Activated effector memory CD4-positive, alpha-beta T cell treated with anti-CD3 and anti-CD28 coated beads, Interleukin-2, amount 50 U/mL, for 16 hours (primary cell): ENCODE measurements at places on chromosomes 12 and 14.

DNA sequence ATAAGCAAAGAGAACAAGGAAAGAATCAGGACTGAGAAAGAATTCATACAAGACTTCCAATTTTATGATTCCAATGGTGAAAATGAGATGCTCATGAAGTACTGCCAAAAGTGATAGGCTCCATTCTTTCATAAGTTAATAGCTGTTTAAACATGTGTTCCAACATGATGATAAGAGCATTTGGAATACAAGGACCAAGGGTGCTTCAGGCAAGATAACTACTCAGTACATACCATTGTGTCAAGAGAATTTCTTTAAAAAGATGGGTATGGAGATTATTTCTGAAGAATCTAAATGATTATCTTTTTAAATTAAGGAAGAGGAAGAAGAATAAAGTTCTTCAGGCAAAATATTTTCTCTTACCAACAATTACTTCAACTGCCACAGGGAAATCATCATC is 258.1 kb downstream of the MED13L start:
- no peak for DNase-seq

DNA sequence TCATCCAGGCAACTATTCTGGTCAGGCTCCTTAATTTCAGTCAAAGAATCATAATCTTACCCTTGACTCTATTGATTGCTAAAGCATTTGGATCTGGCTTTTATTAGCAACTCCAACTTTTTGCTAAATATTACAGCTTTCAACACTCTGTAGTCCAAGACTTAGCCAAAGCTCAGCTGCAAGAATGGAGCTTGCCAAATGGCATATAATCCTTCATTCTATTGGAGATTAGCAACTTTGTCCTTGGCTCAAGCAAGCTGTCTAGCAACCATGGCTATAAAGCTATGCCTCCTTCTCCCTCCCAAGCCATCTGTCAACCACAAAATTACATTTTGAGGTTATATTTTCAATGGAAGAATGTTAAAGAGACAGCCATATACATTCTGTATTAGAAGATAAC is 23.1 kb upstream of the NID2 start:
- no peak for DNase-seq

DNA sequence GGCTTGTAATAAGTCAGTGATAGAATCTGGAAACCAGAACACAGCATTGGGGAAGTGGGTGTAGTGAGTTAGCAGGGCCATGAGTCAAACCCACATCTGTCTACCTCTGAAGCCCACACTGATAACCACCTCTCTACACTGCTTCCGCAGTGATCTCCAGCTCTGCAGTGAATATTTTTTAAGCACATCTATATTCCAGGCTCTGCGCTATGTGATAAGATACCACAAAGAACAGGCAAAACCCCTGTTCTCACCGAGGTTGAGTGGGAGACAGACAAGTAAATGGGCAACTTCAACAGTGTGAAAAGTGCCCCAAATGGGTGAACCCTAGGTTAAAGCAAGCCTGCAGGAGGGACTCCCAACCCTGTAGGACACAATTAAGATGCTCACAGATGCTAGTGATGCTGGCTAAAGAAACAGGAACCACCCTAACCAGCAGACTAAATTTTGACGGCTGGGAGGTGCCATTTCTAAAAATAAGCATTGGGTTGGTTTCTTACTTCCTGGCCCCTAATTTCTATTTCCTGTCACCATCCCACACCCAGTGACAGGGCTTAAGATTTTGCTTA is 375.0 kb downstream of the DPF3 start:
- peak; percentile 73 for DNase-seq

- no peak for DNase-seq
Measured at GRCh38 chr12:82242729-82243128, 115.5 kb downstream of the CCDC59 start.

- no peak for DNase-seq
Measured at GRCh38 chr12:128007250-128007649, 259.7 kb upstream of the TMEM132C start.

GRCh38 chr12:74614426-74614825 is 76.8 kb downstream of the ATXN7L3B start:
- DNase-seq, result no peak
